Fibroblast of skin of back (primary cell): ENCODE measurements at places on chromosomes 4 and X.

DNA sequence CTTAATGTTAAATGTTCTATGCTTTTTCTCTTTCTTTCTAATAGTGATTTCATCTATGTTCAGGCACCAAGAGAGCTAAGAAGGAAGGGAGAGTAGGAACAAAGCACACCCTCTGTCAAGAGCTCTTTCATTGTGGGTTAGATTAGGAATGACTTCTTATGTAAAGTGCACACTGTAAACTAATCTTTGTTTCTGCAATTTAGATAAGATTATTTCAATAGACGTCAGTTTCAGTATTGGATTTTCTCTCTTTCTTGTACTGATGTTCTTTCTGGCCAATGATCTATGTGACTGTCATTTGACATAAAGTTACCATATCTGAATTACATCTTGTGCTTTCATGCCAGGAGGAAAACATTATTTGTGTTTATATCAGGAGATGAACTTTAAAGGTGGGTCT is 48.2 kb downstream of the ATOH1 start:
- no peak for DNase-seq

GRCh38 chrX:47610511-47610910 is 9.1 kb downstream of the SYN1 start:
- no peak for DNase-seq

GRCh38 chr4:169120624-169121023 is 110.6 kb upstream of the CBR4 start:
- no peak for DNase-seq

DNA sequence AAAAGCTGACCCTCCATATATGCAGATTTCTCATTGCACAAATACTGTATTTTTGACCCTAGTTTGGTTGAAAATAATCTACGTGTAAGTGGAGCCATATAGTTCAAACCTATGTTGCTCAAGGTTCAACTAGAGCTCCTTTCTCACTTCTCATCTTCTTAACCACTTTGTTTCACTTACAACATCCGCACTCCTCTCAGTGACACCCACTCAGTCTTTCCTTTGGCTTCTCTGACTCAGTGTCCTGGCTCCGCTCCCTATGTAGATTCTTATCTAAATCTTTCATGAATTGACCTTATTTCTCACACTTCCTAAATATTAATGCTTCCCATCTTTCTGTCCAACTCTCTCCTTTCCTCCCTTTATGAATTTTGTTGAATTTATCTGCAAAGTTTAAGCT is 32.9 kb upstream of the DKK2 start:
- DNase-seq: peak; percentile 51

GRCh38 chrX:42176789-42177188 is 253.4 kb upstream of the CASK start:
- no peak for DNase-seq

- DNase-seq: peak; percentile 91
Observed at GRCh38 chr4:100348473-100348872, 158.2 kb upstream of the DDIT4L start.

DNA sequence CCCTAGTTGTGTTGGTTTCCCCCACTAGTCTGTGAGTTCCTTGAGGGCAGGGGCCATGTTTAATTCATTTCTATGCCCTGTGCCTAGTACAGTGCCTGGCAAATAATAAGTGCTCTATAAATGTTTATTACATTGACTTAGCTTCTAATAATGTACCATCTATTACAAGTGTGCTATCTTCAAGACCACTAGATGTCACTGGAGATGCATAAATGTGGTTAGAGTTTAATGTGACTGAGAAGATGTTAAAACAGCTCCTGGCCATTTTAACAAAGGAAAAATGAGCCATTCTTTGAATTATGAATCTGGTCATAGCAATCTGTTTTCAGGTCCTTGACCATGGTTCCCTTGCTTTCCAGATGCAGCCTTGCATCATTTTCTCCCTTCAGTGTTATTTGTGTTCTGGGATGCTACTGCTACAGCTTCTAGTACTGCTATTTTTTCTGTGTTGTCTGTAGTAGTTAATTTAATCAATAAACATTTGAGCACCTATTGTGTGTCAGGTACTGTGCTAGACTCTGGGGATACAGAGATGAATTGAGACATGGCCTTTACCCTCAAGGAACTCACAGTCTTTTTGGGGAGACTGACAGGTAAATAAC is 43.2 kb downstream of the SLC9A6 start:
- peak; percentile 69 for DNase-seq

DNA sequence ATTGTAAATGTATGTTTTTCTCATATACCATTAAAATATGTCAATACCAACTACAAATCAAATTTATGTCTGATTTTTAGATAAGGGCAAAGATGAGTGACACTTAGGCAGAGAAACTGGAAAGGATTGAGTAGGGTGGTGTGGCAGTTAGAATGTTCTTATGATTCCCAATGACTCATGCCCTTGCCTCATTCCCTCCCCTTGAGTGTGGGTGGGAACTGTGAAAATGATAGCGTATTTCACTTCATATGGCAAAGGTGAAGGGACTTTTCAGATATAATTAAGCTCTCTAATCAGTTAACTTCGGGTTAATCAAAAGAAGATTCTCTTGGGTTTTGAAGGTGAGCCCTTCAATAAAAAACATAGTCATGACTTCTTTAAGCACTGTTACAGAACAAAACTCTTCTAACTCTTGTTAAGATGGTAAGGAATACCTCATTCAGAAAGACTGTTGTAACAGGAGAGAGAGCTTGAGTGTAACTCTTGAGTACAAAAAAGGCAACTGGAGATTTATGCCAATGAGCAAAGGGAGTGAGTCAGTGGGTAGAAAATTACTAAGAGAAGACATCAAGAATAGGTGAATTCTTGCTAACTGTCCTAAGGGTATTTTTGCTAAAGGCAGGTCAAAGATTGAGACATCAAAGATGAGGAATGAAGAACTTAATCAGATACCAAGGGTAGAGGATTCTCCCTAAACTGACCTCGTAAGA is 329.5 kb downstream of the KCTD8 start:
- DNase-seq: no peak

- DNase-seq: peak; percentile 66
Observed at GRCh38 chr4:138037696-138038095, 204.5 kb downstream of the SLC7A11 start.

- no peak for DNase-seq
Observed at GRCh38 chrX:115378471-115378870, 89.0 kb downstream of the LUZP4 start.

GRCh38 chrX:150762258-150763165 is 69.3 kb downstream of the MTMR1 start:
- no peak for DNase-seq

DNA sequence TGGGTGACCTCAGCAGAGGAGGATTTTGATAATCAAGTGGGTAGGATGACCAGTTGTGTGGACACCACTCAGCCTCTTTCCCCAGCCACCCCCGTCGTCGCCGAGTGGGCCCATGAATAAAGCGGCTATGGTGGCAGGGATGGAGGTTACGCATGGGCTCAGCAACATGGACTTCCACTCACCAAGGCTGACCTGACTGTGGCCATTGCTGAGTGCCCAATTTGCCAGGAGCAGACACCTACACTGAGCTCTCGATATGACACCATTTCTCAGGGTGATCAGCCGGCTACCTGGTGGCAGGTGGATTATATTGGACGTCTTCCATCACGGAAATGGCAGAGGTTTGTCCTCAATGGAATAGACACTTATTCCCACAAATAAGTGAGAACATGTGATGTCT is 361.3 kb downstream of the KLHL4 start:
- DNase-seq: no peak

GRCh38 chr4:155745984-155746383 is 12.8 kb upstream of the GUCY1B1 start:
- DNase-seq: no peak
